T-helper 9 cell (primary cell): ENCODE measurements at places on chromosomes 2 and 18.

DNA sequence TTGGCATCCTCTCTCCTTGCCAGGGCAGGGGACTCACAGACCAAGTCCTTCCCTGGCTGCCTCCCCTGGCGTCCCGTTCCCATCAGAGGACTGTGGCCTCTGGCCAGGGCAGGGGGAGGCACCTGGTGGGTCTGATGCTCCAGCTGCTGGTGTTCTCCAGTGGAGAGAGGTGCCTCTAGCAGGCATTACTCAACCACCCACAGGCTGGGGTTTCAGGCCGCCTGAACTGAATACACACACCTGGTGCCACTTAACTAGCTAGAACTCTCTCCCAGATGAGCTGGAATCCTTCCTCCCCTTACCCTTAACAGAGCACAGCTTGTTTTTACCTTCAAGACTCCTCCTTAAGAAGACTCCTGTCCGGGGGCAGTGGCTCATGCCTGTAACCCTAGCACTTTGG lies 37.7 kb upstream of the CNGA3 start:
- DNase-seq = no peak

- no peak for DNase-seq
These were observed 93.4 kb downstream of the SLC25A12 start for GRCh38 chr2:171800639-171801038.

DNA sequence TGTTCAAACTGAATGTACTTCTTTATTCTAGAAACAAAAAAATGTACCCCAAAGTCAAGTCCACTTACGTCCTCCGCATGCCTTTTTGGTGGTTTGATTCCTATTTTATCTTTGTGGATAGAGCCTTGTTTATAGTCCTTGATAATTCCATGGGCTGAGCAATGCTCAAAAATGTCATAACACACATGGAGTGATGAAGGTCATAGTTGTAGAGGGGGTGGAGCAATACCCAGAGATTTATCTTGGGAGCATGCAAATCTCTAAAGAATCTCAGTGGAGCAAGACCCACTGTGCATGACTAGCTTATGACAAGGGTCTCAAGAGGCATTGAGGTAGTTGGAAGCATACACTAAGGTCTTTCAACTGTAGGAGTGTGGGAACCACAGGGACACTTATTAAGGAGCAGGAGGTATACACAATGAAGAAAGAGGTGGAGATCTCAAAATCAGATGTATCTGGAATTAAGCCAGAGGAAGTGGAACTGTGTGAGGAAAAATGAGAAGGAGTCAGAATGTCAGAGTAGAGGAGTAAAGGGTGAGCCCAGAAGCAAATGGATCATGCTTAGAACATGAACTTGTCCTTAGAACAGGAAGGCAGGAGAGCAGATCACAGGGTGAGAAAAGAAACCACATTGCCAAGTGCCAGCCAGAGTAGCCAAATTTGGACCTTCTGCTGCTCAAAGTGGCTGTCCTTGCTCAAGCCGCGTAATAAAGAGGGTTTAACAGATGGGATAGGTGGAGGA lies 68.1 kb upstream of the STK39 start:
- DNase-seq = no peak

DNA sequence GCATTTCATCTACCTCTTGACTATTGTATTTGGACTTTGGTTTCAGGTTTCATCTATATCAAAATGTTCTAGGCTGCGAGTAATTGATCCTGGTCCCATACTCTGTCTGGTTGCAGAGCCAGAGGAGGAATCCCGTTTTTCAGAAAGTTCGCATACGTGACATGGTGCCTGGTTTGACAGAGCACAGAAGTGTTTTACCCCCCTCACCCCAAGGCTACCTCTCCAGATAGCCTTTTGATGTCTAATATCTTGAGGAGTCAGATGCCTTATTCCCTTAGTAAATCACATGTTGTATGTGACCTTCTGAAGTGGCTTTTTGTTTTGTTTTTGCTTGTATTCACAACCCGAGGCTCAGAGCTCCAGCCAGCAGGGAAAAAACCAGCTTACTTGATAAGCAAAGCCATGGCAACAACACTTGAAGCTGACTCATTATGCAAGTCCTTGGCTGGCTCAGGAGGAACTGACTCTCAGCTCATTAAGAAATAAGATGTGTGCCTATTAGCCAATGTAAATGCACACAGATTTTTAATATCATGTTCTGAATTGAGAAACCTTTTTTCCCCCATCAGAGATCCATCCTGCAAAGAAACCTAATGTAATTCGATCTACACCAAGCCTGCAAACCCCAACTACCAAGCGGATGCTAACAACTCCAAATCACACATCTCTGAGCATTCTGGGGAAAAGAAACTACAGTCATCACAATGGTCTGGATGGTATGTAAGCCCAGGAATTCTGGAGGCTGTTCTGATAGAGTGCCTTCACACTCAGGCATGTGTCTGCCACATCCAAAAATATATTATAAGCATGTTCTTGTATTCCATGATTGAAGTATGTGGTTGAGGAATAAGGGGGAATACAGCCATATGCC lies 41.4 kb downstream of the OXER1 start:
- no peak for DNase-seq

DNA sequence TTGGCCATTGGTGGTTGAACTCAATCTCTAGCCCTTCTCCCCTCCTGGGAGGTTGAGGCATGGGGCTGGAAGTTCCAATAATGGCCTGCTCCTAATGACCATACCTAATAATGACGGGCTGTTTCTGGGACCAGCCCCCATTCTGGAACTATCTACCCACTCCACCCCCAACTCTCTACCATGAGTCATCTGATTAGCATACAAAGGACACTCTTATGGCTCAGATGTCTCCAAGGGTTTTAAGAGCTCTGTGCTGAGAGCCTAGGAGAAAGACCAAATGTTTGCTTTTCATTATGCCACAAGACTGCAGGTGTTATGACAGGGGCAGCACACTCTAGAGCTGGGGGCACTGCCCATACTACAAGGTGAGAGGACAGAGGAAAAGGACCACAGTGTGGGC lies 137.0 kb upstream of the NCKAP5 start:
- DNase-seq = no peak

GRCh38 chr2:72212486-72212855 lies 64.8 kb upstream of the CYP26B1 start:
- no peak for DNase-seq

DNA sequence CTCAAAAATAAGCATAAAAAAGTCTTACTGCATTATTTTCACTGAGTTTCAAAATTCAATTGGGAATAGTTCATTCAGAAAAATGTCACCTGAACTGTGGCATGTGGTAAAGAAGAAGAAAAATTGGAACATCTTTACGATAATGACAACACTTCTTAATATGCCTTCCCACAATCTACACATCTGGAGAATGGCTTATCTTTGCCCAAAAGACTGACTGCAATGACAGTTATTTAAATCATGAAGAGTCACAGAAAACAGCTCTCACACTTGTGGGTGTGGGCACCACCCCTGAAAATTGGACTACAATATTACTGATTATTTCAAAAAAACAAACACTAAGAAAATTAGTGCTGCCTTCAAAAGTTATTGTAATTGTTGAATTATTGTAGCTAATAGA lies 152.3 kb downstream of the USP34 start:
- no peak for DNase-seq

DNA sequence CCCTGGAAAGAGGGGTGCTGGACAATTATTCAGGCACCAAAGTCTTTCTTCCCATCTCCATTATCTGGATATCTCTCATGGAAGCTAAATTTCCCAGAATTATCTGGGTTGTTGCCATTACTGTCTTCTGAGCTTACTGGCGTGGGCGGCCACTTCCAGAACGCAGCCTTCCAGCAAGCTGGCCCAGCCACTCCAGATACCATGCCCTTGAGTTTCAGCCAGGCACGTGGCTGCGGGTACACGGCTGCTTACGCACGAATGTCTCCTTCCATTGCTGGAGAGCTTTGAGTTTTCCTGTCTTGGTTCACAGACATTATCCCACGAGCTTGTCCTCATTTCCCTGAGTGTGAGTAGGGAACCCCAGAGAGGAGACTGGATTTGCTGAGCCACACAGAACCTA lies 32.7 kb downstream of the CELF4 start:
- no peak for DNase-seq

- no peak for DNase-seq
These were observed 100.1 kb upstream of the ST3GAL5 start for GRCh38 chr2:85988914-85989270.

DNA sequence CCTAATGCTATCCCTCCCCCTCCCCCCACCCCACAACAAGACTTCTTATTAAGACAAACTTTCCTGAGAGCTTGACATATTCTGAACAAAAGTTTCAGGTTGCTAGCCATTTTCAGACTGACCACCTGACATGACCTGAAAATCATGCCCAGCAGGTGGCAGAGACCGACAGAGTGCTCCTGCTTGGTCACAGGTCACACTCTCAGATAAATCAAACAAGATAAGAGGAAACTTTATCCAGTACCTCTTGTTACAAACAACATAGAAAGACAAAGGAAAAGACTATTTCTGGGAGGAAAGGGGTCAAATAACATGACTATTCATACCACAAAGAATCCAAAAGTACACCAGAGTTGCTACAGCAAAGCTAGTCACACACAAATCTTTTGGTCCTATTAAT lies 107.4 kb downstream of the TMEM200C start:
- no peak for DNase-seq
